CD8-positive, alpha-beta memory T cell (primary cell): ENCODE measurements at places on chromosomes 1 and 21. TPM values are rescaled to one million over a fixed set of nuclear protein-coding genes. Genes with fewer than 3 reads are reported as not detected.

- no peaks in the 10 kb centered on the region for H3K36me3 ChIP-seq
- no peak for DNase-seq
- no peak overlapping the region for H3K4me3 ChIP-seq
- H3K27me3 ChIP-seq = no peaks in the 10 kb centered on the region
Measured at GRCh38 chr1:237492359-237492758, 398.4 kb downstream of the ZP4 start.

- no peaks in the 10 kb centered on the region for H3K27me3 ChIP-seq
- peaks cover 43% of the 10 kb centered on the region for H3K4me1 ChIP-seq
- peak overlapping the region; percentile 61 for H3K4me3 ChIP-seq
- peak overlapping the region; percentile 83 for H3K27ac ChIP-seq
Measured at GRCh38 chr1:61077676-61078541, 4.5 kb upstream of the NFIA start.

GRCh38 chr1:101371259-101371658 is 134.4 kb downstream of the S1PR1 start:
- H3K4me3 ChIP-seq = no peak overlapping the region
- no peak for DNase-seq
- H3K36me3 ChIP-seq = no peaks in the 10 kb centered on the region

Gene SPRR3
- total RNA-seq = not detected

DNA sequence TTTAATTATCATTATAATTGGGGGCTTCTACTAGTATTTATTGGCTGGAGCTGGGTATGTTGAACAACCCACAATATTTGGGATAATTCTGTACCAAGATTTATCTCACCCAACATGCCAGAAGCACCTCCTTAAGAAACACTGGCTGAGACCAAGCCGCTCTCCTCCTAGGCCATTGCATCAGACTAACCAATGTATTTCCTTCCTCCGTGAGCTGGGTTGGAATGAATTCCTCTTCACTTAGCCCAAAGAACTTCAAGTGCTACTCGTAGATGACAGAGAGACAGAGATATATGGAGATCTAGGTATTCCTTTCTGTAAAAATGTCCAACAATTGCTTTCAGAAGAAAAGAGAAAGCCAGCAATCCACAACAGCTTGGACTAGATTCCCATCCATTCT is 87.2 kb upstream of the ETS2 start:
- no peak for DNase-seq
- no peak overlapping the region for H3K4me3 ChIP-seq
- H3K36me3 ChIP-seq = no peaks in the 10 kb centered on the region
- no peak overlapping the region for H3K27ac ChIP-seq
- no peaks in the 10 kb centered on the region for H3K27me3 ChIP-seq
- H3K4me1 ChIP-seq = no peaks in the 10 kb centered on the region

Gene AMIGO1
- 4.0 TPM for total RNA-seq

Gene HRNR
- total RNA-seq = not detected
